ENCODE measurements at places on chromosomes 7 and 10. TPM values are rescaled to one million over a fixed set of nuclear protein-coding genes. Genes with fewer than 3 reads are reported as not detected.

- DNase-seq = peak; percentile 90
Observed at GRCh38 chr10:101330631-101331225, 23.2 kb upstream of the BTRC start.

DNA sequence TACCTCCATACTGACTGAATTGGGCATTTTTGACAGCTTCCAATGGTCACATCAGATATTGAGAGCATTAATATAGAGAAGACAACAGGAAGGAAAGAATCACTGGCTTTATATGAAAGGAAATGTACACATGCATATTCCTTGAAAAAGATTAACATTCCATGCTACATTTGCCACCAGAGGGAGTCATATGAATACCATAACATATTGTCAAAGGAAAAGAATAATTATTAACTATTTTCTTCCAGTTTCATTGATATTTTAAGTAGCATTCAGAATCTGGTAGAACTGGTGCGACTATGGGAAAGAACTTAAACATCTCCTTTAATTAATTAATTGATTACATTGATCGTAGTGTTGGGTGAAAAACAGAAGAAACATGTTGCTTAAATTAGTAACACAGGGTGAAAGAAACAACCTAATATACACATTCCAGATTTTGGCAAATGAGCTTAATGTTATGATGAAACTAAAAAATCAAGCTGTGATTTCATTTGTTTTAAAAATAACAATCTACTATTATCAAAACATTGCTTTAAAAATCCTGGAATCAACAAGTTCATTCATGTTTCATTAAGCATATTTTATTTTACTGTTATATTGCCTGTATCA is 71.5 kb downstream of the GPR85 start:
- DNase-seq = peak; percentile 16

- no peak for DNase-seq
Observed at GRCh38 chr7:9100289-9100688, 666.9 kb downstream of the NXPH1 start.

- no peak for DNase-seq
Observed at GRCh38 chr10:100790761-100791208, 45.4 kb downstream of the PAX2 start.

Gene CACUL1
- 39.2 TPM for total RNA-seq
